ENCODE measurements at places on chromosomes 5 and 9.

DNA sequence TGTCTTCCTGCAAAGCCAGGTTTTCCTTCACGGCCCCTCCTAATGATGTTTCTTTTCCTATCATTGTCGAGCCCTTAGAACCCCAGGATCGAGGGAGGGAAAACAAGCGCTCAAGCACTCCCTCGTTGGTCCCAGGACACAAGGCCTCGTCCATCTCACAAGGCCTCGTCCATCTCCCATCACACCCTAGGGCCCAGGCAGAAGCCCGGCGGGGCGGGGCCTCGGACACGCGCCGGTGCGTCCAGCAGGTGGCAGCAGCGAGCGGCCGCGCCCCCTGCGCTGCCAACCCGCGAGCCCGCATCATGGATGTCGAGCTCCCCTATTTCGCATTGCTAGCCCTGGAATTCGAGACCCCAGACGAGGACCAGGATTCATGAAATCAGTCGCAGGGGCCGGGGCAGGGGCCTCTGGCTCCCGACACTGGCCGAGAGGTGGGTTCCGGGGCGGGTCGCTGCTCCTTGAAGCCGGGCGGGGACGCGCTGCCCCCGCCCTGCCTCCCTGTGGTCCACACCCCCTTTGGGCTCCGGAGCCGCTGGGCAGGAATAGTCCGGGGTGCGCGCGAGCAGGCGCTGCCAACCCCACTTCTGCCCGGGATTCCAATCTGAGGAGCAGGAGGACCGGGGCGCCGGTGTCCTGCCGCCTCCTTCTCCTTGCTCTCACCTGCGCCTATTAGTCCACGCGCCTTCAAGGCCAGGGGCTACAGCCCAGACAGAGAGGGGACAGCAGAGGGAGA lies at the start of gene ABLIM3:
Gene ABLIM3 (plus strand): TSS at position 270 of the 733 bp plus-strand sequence. CDS start 603 bp downstream, outside the sequence.
- peak; percentile 85 for DNase-seq

- DNase-seq = no peak
These were observed 26.5 kb downstream of the ANKRD33B start for GRCh38 chr5:10590226-10590999.

DNA sequence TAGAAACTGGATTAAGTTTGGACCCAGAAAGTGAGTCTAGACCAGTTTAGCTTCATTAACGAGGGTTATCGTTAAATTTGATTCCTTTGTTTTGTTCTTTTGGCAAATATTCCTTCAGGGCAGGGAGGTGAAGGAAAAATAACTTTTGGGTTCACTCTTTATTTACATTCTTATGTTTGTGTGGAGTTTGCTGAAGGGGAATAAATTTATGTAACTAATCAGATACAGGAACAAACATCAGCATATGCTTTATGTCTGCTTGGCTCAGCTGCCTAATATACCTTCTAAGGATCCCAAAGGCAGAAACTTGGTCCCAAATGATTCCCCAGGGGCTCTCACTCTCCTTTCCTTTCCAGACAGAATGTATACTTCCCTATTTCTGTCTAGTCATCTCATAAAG lies 132.4 kb downstream of the MCTP1 start:
- DNase-seq = no peak

DNA sequence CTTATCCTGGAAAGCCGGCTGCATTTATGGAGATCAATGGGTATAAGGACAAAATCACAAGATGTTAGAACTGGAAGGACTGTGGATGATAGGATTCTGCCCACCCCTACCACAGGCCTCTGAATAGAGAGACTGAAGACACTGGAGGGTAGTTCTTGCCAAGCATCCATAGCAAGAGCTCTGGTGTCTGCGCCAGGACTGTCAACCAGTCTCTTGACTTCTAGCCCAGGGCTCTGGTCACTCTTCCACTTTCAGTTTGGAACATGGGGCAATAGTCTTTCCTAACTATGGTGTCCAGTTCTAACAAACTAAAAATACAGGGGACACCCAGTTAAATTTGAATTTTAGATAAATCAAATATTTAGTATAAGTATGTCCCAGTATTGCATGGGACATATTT lies 23.4 kb downstream of the LARP1 start:
- no peak for DNase-seq

DNA sequence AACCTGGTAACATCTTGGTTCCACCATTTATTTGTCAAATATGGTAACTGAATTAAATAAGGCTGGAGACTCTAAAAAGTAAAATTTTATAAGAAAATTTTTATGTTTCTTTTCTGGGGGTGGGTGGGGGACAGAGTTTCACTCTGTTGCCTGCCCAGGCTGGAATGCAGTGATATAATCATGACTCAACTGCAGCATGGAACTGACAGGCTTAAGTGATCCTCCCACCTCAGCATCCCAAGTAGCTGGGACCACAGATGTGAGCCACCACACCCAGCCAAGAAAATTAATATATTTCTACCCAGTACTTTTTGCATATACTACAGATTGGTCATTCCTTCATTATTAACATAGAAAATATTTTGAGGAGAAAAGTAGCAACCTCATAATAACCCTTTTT lies 216.9 kb downstream of the DEPDC1B start:
- DNase-seq = no peak

DNA sequence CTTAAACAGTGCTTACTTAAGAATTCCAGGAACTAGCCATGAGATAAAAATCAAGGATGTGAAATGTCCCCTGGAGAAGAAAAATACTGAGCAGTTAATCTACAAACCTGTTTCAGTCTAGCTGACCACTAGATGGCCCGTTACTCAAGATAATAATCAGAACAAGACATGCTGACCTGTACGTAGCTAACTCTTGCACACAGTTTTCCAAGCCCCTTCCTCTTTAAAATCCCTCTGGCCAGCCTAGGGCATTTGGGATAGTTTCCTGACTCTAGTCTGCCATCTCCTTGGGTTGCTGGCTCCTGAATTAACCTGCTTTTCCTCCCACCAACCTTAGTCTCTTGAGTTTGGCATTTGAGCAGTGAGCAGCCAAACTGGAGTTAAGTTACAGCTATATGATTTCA lies 59.2 kb upstream of the TRAF1 start:
- peak; percentile 72 for DNase-seq

DNA sequence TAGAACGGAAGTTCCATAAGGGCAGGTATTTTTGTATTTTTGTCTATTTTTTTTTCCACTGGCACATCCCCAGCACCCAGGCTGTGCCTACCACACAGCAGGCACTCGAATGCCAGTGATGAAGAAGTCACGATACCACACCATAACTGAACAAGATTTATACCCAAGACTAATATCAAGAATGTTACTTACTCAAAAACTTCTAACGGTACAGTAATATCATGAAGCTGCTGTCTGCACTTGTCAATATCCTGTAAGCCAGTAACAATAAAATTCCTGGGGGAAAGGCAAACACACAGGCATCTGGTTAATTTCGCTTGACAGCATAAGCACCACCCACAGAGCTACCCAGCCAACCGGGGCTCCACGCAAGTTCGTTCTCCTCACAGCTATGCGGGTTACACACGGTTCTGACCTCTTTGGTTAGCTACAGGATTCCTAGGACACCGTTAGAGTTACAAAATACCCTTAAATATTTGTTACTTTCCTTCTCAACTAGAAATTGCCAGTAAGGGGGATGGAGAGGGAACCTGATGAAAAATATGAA lies 1.3 kb downstream of the MED10 start:
- no peak for DNase-seq

GRCh38 chr9:114210136-114210535 lies 54.8 kb downstream of the COL27A1 start:
- DNase-seq = no peak

DNA sequence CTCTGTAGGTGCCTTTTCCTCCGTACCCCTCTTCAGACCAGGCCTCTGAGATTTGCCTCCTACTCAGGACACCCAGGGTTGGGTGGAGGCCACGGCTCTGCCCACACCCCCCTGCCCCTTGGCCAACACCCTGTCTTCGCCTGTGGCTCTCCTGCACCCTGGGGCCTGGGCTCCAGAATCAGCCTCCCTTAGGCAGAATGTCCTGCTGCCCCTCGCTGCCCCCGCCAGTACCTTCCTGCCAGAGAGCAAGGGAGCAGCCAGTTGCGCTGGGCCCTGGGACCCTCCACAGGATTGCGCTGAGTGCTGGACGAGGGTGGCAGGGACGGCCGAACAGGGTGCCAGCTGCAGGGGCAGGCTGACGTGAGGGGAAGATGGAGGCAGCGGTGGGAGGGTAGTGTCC lies 53.5 kb downstream of the COL5A1 start:
- no peak for DNase-seq

DNA sequence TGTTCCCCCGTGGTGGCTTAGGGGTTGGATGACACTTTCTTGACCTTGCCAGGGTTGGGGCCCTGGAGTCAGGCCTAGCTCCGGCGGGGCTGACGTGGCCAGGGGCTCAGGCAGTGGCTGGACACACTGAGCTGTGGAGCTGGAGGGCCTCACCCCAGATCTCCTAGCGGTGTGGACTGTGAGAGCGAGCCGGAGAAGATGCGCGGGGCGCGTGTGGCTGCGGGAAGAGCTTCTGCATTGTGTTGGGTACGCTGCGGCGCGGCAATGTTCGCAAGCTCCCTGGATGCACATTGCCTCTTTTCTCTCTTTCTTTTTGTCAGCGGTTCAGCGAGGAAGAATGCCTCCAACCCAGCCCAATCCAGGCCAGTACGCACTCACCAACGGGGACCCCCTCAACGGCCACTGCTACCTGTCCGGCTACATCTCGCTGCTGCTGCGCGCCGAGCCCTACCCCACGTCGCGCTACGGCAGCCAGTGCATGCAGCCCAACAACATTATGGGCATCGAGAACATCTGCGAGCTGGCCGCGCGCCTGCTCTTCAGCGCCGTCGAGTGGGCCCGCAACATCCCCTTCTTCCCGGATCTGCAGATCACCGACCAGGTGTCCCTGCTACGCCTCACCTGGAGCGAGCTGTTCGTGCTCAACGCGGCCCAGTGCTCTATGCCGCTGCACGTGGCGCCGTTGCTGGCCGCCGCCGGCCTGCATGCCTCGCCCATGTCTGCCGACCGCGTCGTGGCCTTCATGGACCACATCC lies 4.8 kb downstream of the NR2F1 start:
- DNase-seq = no peak

- DNase-seq = peak; percentile 39
These were observed 1.1 kb downstream of the KIF2A start for GRCh38 chr5:62306896-62307689.

DNA sequence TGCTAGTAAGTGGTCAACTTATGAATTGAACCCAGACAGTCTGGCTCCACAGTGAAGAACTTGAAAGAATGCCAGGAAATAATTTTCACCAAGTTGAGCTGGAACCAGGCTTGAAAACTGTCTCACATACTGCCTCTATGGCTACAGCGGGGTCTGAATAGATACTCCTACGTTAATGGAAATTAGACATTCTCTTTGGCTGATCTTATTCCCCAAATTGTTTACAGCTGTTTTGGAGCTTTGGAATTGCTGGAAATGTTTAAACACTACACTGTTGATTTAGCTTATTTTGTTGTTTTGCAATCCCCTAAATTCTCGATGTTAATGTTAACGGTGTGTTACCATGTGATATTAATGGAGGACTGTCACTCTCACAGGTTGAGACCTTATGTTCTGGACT lies 146.4 kb downstream of the FBXL7 start:
- DNase-seq = no peak

DNA sequence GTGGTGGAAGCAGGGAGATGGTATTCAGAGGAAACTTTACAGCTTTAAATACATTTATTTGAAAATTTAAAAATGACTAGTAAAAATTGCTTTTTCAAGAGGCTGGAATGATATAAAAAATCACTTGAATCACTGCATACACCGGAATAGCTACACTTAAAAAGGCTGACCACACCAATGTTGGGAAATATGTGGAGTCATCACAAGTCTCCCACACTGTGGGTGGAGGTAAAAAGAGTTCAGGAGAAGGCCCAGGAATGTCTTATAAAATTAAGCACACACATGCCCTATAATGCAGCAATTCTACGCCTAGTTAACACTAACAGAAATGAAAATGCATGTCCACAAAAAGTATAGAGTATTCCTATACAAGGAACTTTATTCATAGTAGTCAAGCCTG lies 198.1 kb downstream of the ROR2 start:
- no peak for DNase-seq

DNA sequence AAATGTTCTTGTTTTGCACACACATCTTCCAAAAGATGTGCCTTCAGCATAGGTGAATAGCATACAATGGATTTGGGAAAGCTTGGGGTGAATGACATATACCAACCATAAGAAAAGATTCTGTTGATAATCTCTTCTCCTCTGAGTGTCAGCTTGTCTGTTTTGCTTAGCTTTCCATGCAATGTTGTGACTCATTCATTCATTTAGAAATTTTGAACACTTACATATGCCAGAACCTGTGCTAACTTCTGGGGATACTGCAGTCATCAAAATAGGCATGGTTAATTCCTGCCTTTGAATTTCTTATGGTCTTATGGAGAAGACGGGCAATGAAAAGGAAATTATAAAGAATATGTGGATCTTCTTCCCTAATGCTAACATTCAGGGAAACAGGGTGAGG lies 14.1 kb downstream of the ADRB2 start:
- DNase-seq = no peak

DNA sequence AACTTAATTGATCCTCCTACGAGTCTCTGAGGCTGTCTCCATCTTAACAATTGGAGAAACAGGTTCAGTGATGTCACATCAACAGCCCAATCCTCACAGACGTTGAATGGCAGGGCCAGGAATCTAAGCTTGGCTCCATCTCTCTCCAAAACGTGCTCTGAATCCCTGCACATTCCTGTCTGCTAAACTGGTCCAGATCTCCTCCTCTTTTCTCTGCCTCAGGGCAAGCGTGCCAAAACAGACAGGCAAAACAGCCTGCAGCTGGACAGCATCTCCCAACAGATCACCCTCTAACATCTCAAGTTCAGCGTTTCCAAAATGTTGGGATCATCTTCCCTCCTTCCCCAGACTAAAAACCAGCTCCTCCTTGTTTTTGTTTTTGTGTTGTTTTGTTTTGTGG lies 6.6 kb downstream of the FBP1 start:
- no peak for DNase-seq

- DNase-seq = no peak
These were observed 304.2 kb downstream of the SEMA5A start for GRCh38 chr5:9241479-9242305.

DNA sequence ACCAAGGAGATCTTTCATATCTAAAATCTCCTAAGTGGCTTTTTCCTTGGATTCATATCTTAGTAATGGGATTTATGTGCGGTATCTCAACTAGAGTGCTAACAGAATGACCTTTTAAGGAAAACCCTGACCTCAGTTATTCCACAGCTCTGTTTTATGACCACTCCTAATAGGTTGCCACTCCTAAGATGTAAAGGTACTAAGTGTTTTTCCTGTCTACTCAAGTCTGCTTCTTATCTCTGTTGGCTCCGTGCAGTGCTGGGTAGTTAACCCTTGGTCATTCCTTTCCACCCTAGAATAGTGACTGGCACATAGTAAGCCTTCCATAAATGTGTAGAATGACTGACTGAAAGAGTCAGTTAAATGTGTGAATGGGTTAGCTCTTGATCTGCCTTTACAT lies 161.4 kb downstream of the DOCK2 start:
- DNase-seq = no peak

DNA sequence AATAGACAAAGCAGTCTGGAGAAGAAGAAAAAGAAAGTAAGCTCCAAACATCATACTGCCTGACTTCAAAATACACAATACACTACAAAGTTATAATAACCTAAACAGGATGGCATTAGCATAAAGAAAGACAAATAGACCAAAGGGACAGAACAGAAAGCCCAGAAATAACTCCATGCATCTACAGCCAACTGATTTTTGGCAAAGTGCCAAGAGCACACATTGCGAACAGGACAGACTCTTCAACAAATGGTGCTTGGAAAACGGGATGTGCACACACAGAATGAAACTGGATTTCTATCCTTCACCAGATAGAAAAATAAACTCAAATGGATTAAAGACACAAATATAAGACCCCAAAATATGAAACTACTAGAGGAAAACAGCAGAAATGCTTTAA lies 66.6 kb upstream of the SPATA31E1 start:
- peak; percentile 45 for DNase-seq

All from NCI-H1417 (cell line).